Liver (tissue), 10 donors: ENCODE measurements at places on chromosomes 5 and 9.

DNA sequence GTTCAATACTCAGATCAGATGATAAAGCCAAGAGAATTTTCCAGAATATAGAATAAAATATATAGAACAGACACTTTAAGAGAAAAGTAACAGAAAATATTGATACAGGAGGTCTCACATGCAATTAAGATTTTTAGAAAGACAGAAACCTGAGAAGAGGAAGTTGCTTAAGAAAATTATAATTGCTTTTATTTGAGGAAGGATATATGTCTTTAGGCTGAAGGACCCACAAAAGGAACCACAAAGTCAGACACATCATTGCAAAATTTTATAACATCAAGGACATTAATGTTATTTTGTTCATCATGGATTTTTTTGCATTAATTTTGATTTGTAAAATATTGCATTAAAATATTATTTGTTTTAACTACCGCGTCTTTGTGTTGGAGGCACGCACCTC lies 141.5 kb downstream of the FSTL4 start:
- no peak for DNase-seq

DNA sequence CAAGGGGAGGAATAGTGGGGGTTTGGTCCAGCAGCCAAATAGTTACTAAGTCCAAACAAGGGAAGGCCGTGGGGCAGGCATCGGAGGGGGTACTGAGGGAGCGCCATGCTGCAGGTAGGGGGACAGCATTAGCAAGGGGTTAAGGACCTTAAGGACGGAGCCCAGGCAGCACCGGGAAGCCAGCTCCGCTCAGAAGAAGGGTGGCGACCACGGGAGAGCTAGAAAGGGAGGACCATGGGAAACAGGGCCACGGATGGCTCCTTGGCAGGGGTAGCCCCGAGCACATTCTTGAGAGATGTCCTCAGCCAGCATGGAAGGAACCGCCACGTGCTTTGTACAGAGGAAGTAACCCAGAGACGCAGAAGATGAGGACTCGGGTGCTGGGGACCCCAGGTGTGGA lies 76.2 kb upstream of the STXBP1 start:
- no peak for DNase-seq

GRCh38 chr9:18935541-18935940 lies 97.5 kb downstream of the SAXO1 start:
- DNase-seq = no peak

DNA sequence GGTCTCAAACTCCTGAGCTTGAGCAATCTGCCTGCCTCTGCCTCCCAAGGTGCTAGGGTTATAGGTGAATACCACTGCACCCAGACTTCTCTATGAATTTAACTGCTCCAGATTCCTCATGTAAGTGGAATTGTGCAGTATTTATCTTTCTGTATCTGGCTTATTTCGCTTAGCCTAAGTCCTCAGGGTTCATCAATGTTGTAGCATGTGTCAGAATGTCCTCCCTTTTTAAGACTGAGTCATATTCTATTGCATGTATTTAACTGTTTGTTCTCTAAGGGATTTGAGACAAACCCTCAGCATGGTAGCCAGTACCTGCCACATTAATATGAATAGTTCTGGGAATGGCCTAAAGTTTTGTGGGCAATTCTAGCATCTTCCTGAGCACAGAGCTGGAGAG lies 53.9 kb upstream of the TUT7 start:
- DNase-seq = no peak

GRCh38 chr5:3352711-3353110 lies 242.9 kb upstream of the IRX1 start:
- no peak for DNase-seq

GRCh38 chr5:33260098-33260497 lies 180.7 kb upstream of the TARS1 start:
- no peak for DNase-seq

- no peak for DNase-seq
Observed at GRCh38 chr5:171311322-171312077, 2.5 kb downstream of the TLX3 start.

DNA sequence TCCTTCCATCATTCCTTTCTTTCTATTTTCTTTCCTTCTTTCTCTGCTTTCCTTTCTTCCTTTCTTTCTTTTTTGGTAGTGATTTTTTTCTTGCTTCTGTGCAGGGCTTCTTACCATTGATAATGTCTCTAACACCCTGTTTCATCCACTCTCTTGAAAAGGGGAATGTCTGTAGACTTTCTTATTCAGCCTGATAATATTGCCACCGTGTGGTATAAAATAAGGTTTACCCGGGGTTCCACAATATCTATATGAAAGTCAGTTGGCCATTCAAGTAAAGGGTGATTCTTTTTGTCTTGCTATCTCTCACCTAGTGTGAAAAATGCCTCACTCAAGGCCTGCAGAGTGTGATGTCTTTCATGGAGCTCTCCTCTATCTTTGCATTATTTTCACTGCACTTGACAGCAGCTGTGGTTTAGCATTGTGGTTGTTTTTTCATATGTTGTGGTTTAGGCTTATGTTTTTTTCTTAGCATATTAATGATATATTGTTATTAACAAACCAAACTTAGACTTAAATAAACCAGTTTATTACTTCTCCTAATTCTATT lies 153.9 kb downstream of the CSNK1G3 start:
- DNase-seq = no peak
